ENCODE measurements at places on chromosomes 7 and 10.

GRCh38 chr7:83468251-83468739, 180.6 kb downstream of the SEMA3E start:
- peak; percentile 60 for DNase-seq

DNA sequence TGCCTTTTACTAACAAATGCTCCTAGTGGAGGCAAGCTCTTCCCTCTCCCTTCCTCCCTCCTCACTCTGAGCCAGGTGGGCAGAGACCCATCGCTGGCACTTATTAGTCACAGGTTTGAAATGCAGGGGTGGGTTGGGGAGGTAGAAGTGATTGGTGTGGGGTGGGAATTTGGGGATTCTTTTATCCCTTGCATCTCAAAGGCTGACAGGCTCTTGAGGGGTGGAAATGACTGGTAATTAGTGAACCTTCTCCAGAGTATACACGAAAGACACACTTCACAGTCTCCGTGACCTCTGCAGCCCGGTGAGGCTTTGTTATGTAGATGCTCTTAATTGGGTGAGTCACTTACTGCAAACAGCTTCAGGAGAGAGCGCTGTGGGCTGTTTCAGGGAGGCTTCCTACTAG, 13.9 kb upstream of the LRMDA start:
- DNase-seq: no peak

DNA sequence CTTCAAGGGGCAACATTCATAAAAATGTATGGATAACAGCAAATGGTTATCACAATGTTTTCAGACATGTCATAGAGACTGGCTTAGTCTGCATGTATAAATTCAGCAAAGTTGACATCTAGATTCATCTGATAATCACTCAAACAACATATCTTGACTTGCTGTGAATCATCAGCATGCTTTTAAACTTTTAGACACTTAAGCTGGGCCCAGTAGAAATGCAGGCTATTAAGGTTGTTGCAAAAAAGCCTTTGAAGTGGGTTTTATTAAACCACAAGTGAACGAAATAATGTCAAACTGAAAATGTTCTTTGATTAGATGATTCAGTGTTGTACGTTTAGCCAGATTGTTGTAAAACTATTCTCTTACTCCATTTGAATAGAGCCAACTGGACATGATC, 759.6 kb downstream of the NXPH1 start:
- no peak for DNase-seq

- no peak for DNase-seq
Observed at GRCh38 chr7:108860615-108861014, 290.9 kb downstream of the DNAJB9 start.

GRCh38 chr10:4719036-4719435, 107.0 kb upstream of the AKR1E2 start:
- no peak for DNase-seq

DNA sequence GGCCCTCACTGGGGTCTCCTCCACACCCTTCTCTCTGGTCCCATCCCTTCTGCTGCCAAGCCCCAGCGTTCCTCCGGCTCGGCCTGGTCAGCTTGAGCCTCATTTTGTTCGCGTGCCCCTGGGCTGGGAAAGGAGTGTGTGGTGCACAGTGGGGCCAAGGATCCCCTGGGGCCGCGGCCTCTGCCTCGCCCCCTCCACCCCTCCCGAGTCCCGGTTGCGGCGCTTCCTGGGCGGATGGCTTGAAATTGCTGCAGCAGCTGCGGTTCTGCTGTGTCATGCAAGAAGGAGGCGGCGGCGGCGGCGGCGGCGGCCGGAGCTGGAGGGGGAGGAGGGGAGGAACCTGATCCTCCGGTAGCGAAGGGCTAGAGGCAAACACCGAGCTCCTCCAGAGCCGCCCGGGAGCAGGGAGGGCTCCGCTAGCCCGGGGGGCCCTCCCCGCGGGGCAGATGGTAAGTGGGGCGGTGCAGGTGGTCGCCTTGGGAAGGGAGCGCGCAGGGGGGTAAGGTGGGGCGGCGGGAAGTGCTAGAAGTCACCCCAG, 217.8 kb upstream of the MKLN1 start:
- DNase-seq: peak; percentile 75

- DNase-seq: no peak
Observed at GRCh38 chr10:52020173-52020572, 293.9 kb upstream of the DKK1 start.

GRCh38 chr7:147033641-147034040, 917.0 kb downstream of the CNTNAP2 start:
- no peak for DNase-seq

DNA sequence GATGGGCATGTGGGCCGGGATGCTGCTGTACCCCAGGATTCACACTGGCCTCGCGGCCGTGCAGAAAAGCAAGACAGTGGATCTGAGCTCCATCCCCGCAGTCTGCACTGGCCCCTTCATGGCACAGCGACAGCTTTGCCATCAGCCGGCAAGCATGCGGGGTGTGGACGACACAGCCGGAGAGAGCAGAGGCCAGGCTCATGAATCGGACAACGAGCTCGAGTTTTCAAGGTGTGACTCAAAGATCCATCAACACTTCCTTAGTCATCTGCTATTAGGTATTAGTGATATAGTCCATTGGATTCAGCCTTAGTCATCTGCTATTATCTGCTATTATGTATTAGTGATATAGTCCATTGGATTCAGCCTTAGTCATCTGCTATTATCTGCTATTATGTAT, 254.7 kb downstream of the KLF6 start:
- no peak for DNase-seq

DNA sequence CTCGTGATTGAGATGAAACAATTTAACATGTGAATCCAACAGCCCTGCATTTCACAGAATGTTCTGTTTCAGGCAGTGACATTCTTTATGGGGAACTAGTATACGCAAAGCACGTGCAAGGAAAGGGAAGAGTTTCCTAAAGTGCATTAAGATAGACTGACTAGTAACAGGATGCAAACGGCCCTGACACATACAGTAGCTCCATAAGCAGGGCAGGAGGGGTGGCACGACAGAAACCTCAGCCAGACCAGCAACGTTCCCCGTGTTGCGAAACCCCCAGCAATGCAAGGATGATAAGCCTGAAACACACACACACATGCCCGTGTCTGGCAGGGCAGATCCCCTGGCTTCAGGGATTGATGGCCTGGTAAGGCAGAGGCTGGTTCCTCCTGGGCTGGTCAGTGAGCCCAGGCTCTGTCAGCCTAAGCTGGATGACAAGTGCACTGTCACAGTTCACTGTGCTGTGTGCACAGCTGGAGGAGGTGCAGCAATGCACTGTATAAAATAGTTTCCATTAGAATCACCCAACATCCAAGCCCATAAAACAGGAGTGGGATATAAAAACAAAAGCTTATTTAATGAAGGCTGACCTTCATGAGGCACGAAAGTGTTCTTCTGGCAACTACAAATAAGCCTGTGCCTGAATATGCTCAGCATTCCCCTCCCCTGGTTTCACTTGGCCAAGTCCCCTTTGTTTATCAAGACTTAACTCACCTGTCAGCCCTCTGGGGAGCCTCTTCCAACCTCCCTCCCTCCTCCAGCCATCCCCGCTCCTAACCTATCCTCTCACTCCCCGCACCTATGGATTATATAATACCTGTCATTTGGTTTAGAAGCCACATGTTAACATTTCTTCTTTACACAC, 88.8 kb downstream of the GSAP start:
- peak; percentile 28 for DNase-seq

- no peak for DNase-seq
Observed at GRCh38 chr7:68321776-68322496, 1276.3 kb upstream of the AUTS2 start.

DNA sequence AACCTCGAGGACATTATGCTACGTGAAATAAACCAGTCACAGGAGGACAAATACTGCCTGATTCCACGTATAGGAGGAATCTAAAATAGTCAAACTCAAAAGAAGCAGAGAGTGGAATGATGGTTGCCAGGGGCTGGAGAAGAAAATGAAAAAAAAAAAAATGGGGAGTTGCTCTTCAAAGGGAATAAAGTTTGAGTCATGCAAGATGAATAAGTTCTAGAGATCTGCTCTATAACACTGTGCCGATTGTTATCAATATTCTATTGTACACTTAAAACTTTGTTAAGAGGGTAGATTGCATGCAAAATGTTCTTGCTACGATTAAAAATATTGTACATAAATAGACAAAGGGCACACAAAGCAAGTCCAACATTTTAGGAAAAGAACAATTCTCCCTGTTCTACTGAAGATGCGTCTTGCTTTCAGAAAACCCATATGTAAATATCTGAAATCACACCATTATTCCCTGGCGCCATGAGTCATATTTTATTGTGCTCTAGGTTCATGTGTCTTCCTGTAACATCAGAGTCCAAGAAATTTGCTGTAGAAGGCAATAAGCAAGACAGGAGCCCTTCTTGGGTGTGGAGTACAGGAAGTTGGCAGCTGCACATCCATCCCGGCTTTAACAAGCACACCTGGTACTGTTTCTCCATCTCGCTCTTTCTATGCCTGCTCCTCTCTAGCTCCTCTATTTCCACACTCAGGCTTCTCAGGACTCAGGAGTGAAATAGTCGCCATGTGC, 145.9 kb downstream of the GFRA1 start:
- no peak for DNase-seq

DNA sequence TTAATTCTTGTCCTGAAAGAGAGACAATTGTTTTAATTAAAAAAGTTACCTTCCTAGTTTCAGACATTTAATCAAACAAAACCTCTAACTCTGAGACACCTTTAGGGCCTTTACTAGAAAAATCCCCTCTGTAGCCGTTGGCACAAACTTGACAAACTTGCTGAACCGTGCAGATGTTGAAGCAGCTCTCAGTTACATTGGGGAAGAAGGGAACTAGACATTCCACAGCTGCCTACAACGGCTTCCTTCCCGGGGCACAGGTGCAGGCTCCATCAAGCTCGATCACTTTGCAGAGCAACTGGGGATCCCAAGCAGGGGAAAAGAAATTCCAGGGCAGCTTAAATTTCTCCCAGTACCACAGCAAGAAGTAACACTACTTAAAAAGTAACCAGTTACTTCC, 141.3 kb downstream of the SKAP2 start:
- peak; percentile 34 for DNase-seq

DNA sequence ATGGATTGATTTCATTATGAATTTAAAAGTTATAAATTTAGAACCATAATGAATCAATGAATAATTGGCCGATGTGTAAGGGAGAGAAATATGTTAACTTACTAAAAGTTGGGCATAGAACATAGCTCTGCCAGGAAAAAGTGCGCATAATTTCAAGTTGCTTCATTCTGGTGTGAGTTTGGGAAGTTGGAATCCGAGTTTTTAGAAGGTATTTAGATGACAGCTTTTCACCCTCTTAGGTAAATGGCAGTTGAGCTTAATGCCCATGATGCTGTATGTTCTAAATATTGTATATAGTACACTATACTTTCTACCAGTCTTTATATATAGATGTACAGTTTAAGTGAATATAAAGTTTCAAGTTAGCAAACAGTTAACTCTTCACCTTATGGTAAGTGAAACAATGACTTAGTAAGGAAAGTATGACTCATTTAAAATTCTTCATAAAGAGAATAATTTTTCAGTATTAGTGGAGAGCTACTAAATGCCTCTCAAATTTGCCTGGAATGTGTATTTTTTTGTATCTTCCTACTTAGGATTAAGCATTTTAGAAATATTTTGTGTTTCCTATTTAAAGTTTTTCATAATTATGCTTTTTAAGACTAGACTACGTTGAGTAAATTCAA, 1.6 kb downstream of the C1GALT1 start:
- no peak for DNase-seq

GRCh38 chr10:80392250-80392649, 16.1 kb upstream of the PRXL2A start:
- DNase-seq: no peak

- no peak for DNase-seq
Observed at GRCh38 chr7:116836911-116837310, 25.5 kb upstream of the CAPZA2 start.

GRCh38 chr7:538764-539685, 19.4 kb upstream of the PDGFA start:
- DNase-seq: no peak

DNA sequence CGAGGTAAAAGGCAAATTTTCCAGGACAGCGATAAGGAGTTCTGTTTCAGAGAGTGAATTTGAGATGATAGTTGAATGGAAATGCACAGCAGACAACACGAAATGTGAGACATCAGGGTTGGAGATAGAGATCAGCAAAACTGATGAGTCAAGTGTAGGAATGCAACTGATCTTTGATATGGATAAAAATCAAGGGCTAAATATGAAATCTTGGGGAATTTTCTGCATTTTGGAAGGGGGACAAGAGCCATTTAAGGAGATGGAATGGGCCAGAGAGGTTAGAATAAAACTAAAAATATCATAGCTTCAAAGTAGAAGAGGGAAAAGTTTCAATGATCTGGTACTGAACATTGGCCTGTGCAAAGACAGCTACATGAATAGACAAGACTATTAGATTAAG, 11.5 kb downstream of the CISD1 start:
- no peak for DNase-seq

- no peak for DNase-seq
Observed at GRCh38 chr7:135726911-135727673, 894 bp downstream of the SLC13A4 start.

DNA sequence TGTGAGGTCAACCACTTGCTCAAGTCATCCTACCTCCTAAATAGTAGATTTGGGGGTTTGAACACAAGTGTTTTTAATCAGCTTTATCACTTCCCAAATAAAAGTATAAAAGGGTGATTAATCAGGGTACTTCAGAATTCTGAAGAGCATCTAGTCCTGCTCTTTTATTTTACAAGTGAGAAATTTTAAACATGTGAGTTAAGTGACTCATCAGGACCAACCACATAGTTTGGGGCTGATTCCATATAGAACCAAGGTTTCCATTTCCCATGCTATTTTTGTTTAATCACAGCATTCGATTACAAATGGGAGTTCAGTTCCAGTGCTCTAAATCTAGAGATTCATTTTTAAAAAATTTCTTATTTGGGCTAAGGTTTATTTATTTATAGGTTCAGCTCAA, 113.4 kb downstream of the GPR158 start:
- DNase-seq: no peak

DNA sequence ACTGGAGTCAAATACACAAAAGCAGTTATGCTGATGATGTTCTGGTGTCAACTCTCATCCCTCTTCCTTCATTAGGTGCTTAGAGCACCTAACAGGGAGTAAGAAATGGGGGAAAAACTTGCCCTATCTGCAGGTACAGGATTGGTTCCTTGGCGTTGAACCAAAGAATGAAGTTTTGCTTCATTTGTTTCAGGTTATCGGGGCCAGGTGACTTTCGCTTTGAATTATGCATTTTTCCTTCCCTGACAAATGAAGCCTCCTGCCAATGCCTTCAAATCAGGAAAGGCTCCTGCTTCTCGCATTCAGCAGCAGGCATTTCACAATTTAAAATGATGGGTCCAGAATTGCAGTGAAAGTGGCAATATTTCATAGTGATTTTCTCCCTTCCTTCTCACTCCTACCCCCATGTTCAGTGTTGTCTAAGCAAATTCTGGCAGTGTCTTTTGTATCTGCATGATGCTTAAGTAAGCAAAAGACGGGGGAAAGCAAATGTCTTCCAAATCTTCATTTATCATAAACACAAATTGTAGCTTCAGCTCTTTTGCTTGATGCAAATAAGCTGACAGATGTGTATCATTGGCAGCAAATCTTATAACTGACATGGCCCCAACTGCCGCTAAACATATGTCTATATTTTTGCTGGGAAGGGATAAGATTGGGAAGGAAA, 29.4 kb downstream of the DNAJB9 start:
- DNase-seq: no peak

- DNase-seq: peak; percentile 83
Observed at GRCh38 chr7:518630-519483, 789 bp downstream of the PDGFA start.

GRCh38 chr10:124313374-124313773, 105.3 kb downstream of the OAT start:
- no peak for DNase-seq

Measured in left hindlimb (tissue), 1 donor.